ENCODE measurements at places on chromosomes 7 and 10. TPM values are rescaled to one million over a fixed set of nuclear protein-coding genes. Genes with fewer than 3 reads are reported as not detected.

The SRRM3 gene
- 7.0 TPM for polyA plus RNA-seq

The CCDC172 gene
- not detected for polyA plus RNA-seq

The PNLIPRP3 gene
- polyA plus RNA-seq = not detected

The HOGA1 gene
- 2.7 TPM for polyA plus RNA-seq

The MSRB2 gene
- 32.7 TPM for polyA plus RNA-seq
